CD8-positive, alpha-beta memory T cell (primary cell): ENCODE measurements at places on chromosomes 5 and 9.

GRCh38 chr9:33264003-33264472, 470 bp downstream of the BAG1 start:
- DNase-seq = no peak

- no peak for DNase-seq
These were observed 79.3 kb downstream of the BRINP1 start for GRCh38 chr9:119289740-119290433.

DNA sequence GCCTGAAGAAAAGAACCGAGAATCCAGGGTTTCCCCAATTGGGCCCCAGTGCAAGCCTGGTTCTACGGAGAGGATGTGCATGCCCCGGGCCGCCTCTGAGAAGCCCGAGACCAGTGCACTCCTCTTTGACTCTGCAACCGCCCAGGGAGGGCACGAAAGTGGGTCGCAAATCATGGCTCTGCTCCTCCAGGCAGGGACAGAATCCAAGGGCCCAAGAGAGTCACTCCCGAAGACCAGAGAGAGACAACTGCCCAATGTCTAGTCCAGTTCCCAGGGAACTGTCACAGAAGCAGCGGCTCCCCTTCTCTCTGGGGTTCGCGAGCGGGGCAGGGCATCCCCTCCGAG, 107.8 kb downstream of the PSD2 start:
- DNase-seq = no peak

DNA sequence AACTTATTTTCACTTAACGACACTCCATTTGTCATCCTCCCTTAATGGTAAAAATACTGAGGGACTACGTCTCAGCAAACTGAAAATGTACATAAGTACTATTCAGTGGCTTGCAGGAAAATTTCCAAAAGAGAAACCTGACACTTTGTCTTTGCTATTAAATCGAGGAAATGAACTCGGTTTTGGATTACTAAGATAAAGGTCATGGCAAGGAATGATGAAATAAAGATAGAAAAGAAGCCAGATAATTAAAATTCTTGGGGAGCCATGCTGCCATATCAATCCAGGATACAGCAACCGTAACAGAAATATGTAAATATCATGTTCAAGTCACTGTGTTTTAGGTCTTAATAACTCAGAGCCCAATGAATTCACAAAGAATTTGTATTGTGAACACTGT, 647.8 kb downstream of the CDH9 start:
- DNase-seq = no peak
